ENCODE measurements at places on chromosomes 1 and 21.

- DNase-seq: no peak
Observed at GRCh38 chr21:25862112-25862511, 127.3 kb downstream of the GABPA start.

DNA sequence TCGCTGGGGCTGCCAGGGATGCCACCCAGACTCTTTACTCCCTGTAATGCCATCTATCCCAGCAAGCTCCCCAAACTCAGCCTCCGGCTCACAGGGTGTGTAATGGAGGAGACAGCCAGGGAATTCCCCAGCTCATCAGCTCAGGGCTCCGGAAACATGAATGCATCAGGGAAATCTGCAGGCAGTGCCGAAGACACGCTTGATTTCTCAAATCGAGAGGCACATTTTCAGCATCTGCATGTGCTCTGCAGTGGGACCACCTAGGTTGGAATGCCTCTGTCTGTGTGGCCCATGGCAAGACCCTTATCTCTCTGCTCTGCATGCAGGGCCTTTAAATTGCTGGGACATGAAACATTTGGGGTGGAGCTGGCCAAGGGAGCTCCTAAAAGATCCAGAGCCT is 170.1 kb downstream of the TRABD2B start:
- DNase-seq: no peak

GRCh38 chr1:64280001-64280400 is 76.6 kb downstream of the UBE2U start:
- no peak for DNase-seq

DNA sequence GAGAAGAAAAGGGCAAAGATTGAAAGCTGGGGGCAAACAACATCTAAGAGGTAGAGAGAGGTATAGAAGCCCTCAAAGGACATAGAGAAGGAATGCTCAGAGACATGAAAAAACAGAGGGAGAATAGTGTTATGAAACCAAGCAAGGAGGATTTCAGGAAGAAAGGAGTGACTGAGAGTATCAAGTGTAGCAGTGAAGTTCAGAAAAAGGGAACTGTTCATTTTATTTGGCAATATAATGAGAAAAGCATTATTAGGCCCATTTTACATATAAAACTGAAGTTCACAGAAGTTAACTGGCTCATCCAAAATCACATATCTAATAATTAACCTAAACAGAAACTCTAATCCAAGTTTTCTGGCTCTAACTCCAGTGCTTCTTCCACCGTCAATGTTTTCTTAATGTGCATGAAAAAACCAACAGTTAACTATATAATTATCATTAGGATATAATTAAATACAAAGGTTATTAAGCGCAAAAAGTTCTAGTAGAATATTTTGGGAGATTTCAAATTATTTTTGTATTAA is 17.7 kb downstream of the NEXN start:
- DNase-seq: no peak

GRCh38 chr1:61572046-61572445 is 152.9 kb downstream of the TM2D1 start:
- DNase-seq: no peak
